ENCODE measurements at places on chromosomes 7 and 10. TPM values are rescaled to one million over a fixed set of nuclear protein-coding genes. Genes with fewer than 3 reads are reported as not detected.

DNA sequence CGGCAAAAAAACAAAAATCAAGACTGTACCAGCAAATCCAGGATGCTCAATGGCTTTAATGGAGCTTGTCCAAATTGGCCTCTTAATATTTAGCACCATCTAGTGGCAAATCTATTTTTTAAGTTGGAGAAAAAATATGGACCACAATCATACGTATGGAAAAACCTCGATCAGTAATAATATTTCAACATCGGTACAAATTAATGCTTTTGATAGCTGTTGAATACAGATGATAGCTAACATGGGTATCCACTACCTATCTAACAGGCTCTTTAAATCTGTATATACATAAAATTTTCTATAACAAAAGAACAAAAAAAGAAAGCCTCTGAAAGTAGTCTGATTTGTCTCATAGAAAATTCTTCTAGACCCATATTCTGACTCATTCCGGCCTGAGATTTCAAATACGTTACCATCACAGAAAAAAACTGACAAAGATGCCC lies 29.2 kb downstream of the COA1 start:
- no peak overlapping the region for H3K27ac ChIP-seq
- no peak for DNase-seq
- no peaks in the 10 kb centered on the region for H3K27me3 ChIP-seq

- no peak overlapping the region for H3K27ac ChIP-seq
- H3K4me1 ChIP-seq: no peaks in the 10 kb centered on the region
- H3K4me3 ChIP-seq: no peak overlapping the region
- DNase-seq: no peak
- no peaks in the 10 kb centered on the region for H3K27me3 ChIP-seq
These were observed 38.7 kb downstream of the GPR26 start for GRCh38 chr10:123704812-123705211.

DNA sequence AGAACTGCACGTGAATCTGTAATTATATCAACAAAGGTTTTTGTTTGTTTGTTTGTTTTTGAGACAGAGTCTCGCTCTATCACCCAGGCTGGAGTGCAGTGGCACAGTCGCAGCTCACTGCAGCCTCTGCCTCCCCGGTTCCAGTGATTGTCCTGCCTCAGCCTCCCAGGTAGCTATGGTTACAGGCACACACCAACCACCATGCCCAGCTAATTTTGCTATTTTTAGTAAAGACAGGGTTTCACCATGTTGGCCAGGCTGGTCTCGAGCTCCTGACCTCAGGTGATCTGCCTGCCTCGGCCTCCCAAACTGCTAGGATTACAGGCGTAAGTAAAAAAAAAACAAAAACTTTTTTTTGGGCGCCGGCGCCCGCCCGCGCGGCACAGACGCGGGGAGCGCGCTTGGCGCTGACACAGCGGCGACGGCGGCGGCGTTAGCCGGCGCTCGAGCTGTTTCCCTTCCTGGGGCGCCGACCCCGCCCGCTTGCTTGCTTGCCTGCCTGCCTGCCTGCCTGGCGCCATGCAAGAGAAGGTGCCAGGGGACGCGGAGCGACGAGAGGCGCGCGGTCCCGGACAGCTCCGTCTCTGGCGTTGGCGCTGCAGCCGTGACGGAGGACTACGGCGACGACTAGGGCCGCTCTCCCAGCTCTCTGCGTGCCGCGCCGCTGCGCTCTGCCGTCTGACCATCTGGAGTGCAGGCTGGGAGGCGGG lies 171.4 kb upstream of the NUPR2 start:
- DNase-seq: peak; percentile 86
- H3K36me3 ChIP-seq: no peaks in the 10 kb centered on the region
- peak overlapping the region; percentile 41 for H3K4me3 ChIP-seq
- H3K27ac ChIP-seq: no peak overlapping the region

DNA sequence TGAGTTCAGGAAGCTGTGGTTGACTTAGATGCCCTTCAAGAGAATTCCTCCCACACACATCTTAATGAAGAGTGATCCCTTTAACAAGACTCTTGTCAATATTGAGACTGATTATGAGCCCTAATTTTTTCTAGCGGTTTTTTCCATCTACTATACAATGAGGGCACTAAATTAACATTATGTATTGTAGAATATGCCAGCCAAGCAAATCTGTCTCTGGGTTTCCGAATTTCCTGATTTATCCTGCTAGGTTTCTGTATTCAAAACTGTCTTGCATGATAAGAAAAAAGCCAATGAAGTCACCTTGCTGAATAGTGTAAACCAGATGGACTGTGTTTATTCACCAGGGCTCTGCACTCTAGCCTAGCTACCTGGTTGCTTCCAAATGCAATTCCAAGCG lies 224.2 kb upstream of the KMT2E start:
- no peaks in the 10 kb centered on the region for H3K36me3 ChIP-seq
- no peaks in the 10 kb centered on the region for H3K4me1 ChIP-seq
- no peaks in the 10 kb centered on the region for H3K27me3 ChIP-seq
- no peak overlapping the region for H3K27ac ChIP-seq

- no peak overlapping the region for H3K4me3 ChIP-seq
- no peaks in the 10 kb centered on the region for H3K4me1 ChIP-seq
- no peak overlapping the region for H3K27ac ChIP-seq
These were observed 133.4 kb upstream of the PFKP start for GRCh38 chr10:2933924-2934323.

GRCh38 chr10:99427566-99428190 lies 2.7 kb downstream of the GOT1 start:
- no peak overlapping the region for H3K27ac ChIP-seq
- H3K27me3 ChIP-seq: no peaks in the 10 kb centered on the region

DNA sequence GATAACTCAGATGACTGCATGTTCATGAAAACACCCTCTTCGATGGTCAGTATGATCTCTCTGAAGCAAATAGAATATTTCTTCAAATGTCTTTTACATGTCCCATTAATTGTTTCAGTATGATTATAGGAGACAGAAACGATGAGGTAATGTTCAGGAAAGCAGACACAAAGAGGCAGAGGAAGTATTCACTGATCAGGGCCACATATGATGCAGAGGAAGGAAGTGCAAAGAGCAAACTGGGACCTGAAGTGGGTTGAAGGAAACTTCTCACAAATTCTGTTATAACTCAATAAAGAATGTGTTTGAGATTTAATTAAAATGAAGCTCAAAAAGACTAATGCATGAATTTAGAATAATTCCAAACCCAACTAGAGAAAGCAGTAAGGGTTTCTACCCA lies 70.5 kb downstream of the TES start:
- no peak overlapping the region for H3K4me3 ChIP-seq
- H3K4me1 ChIP-seq: no peaks in the 10 kb centered on the region
- no peak overlapping the region for H3K27ac ChIP-seq
- no peaks in the 10 kb centered on the region for H3K36me3 ChIP-seq

Gene FAM20C
- total RNA-seq: 88.3 TPM

DNA sequence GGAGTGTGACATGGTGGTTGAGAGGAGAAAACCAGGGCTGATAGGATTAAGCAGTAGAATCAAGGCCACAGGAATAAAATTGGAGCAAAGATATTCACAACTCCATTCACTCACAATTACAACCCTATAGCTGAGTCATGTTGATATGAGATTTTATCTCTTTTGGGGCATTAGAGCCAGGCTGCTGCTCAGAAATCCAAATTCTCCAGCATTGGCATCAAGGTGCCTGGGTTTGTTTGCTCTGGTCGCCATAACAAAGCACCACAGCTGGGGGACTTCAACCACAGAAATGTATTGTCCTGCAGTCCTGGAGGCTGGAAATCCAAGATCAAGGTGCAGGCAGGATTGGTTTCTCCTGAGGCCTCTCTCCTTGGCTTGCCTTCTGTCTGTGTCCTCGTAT lies 52.5 kb upstream of the GRB10 start:
- no peak for DNase-seq
- no peaks in the 10 kb centered on the region for H3K4me1 ChIP-seq
- H3K4me3 ChIP-seq: no peak overlapping the region

Gene ZWINT
- total RNA-seq: 1.8 TPM
